ENCODE measurements at places on chromosomes 1 and 21. TPM values are rescaled to one million over a fixed set of nuclear protein-coding genes. Genes with fewer than 3 reads are reported as not detected.

- no peak overlapping the region for H3K4me3 ChIP-seq
- H3K27me3 ChIP-seq, result peaks cover 6% of the 10 kb centered on the region
- H3K27ac ChIP-seq, result no peak overlapping the region
- H3K4me1 ChIP-seq, result no peaks in the 10 kb centered on the region
- no peaks in the 10 kb centered on the region for H3K36me3 ChIP-seq
These were observed 172.7 kb downstream of the BRINP2 start for GRCh38 chr1:177343445-177343844.

The TENT5C gene
- 6.2 TPM for total RNA-seq

DNA sequence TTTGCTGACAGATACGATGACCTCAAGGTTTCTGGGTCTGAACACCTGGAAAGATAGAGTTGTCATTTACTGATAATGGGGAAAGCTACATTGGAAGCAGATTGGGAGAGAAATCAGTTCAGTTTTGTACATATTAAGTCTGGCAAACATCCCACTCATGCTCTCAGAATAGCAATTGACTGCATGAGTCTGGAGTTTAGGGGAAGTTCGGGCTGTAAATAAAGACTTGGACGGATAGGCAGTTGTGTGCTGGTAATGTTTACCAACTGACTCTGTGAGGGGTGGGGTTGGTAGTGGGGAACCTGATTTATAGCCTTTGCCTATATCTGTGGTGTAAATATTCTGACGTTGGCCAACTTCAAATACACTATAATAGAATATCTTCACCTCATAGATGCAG, 4.0 kb downstream of the H6PD start:
- H3K36me3 ChIP-seq, result peaks cover 1% of the 10 kb centered on the region
- H3K4me3 ChIP-seq, result no peak overlapping the region
- no peak overlapping the region for H3K27ac ChIP-seq
- peaks cover 5% of the 10 kb centered on the region for H3K4me1 ChIP-seq
- DNase-seq, result no peak
- H3K27me3 ChIP-seq, result no peaks in the 10 kb centered on the region

GRCh38 chr1:70101231-70101630, 104.1 kb downstream of the LRRC40 start:
- H3K36me3 ChIP-seq, result no peaks in the 10 kb centered on the region
- H3K27me3 ChIP-seq, result no peaks in the 10 kb centered on the region
- DNase-seq, result no peak
- H3K27ac ChIP-seq, result no peak overlapping the region
- H3K4me1 ChIP-seq, result no peaks in the 10 kb centered on the region

GRCh38 chr1:41242342-41243078, 404 bp upstream of the SCMH1 start:
- H3K27me3 ChIP-seq, result no peaks in the 10 kb centered on the region
- peak overlapping the region; percentile 60 for H3K4me3 ChIP-seq
- no peaks in the 10 kb centered on the region for H3K36me3 ChIP-seq
- H3K4me1 ChIP-seq, result peaks cover 4% of the 10 kb centered on the region
- DNase-seq, result no peak

The HSD3B1 gene
- not detected for total RNA-seq

- H3K4me1 ChIP-seq, result no peaks in the 10 kb centered on the region
- no peak overlapping the region for H3K27ac ChIP-seq
- peaks cover 3% of the 10 kb centered on the region for H3K27me3 ChIP-seq
- no peak overlapping the region for H3K4me3 ChIP-seq
These were observed 73.7 kb downstream of the SPATA46 start for GRCh38 chr1:162303004-162303344.

The OR2L13 gene
- total RNA-seq, result not detected

The PTGFRN gene
- total RNA-seq, result 1.2 TPM

The KTI12 gene
- 7.8 TPM for total RNA-seq

DNA sequence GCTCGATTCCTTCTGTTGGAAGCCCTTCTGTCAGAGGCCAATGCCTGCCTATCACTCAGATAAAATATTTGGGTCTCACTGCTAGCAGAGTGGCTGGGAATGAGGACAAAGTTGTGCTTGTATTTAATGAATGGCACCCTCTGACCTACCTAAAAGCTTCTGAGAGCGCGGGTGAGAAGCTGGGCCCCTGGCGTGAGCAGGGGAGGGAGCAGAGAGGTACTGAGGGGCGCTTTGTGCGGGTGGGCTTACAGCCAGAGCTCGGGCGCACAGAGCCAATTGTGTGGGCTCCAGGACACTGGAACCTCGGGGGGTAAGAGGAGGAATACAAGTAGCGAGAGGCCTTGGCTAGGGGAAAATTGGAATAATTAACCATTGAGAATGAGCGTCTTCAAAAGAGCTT, 32.3 kb downstream of the PCAT6 start:
- H3K4me1 ChIP-seq, result no peaks in the 10 kb centered on the region
- peaks cover 8% of the 10 kb centered on the region for H3K27me3 ChIP-seq
- no peaks in the 10 kb centered on the region for H3K36me3 ChIP-seq
- DNase-seq, result no peak

The CD164L2 gene
- total RNA-seq, result not detected

GRCh38 chr1:90798344-90798743, 81.2 kb upstream of the BARHL2 start:
- H3K36me3 ChIP-seq, result no peaks in the 10 kb centered on the region
- H3K27ac ChIP-seq, result no peak overlapping the region
- no peak for DNase-seq

Data from fibroblast of lung (primary cell).